ENCODE measurements at places on chromosomes 11 and 22.

- no peak for DNase-seq
These were observed 3.8 kb downstream of the OR10S1 start for GRCh38 chr11:123973816-123974215.

GRCh38 chr11:37364246-37364839 lies 766.3 kb upstream of the RAG2 start:
- DNase-seq: peak; percentile 64

- no peak for DNase-seq
These were observed 121.5 kb downstream of the CD44 start for GRCh38 chr11:35260342-35260985.

DNA sequence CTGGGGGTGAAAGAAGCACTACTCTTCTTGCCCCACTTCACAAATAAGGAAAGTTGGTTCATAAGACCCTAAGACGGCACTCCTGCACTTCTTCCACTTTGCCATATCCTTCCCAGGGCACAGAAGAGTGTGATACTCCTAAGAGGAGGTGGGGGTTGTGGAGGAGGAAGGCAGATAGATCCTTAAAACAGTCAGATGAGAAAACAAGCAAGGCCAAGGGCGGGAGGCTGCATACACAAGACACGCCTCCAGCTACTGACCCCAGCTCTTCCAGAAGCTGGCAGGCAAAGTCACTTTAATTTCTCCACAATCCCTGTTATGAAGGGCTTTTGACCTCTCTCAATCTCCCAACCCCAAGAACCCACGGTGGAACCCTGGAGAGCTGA lies 1.6 kb upstream of the CHRM4 start:
- no peak for DNase-seq

- no peak for DNase-seq
These were observed 1.6 kb downstream of the TP53AIP1 start for GRCh38 chr11:128941110-128941509.

- peak; percentile 79 for DNase-seq
These were observed 8.6 kb upstream of the MMP8 start for GRCh38 chr11:102733232-102733875.

Data from H9 (cell line).